ENCODE measurements at places on chromosomes 6 and 20.

DNA sequence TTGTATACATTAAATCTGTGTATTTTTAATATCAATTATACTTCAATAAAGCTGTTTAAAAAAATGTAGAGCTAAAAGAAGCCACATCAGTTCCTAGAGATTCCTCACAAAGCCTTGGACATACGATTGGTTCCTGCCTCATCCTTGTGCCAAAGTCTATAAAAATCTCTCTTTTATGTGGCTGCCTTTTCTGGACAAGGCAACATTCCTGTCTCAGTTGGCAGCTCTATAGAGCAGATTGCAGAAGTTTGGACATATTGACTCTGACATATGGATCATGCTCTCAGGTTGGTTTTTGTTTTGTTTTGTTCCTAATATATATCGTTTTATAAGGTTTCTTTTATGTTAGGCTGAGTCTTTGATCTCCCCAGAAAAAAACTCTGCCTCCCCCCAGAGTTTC lies 148.9 kb downstream of the MAFB start:
- DNase-seq, result no peak

DNA sequence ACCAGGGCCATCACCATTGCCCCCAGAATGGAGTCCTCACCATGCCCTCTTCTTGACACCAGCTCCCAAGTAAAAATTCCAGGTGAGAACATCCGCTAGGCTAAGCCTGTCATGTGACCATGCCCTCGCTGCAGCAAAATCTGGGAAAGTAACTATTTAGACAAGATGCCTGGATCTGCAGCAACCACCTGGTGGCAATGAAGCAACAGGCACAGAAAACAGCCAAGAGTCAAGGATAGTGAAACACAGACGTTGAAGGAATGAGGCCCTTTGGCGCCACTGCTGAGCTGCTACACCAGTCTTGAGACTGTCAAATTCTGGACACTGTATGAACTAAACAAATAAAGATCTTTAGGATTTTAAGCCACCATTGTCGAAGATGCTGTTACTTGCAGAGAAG lies 30.1 kb upstream of the TGM6 start:
- DNase-seq, result no peak

- DNase-seq, result no peak
These were observed 44.2 kb downstream of the CHD6 start for GRCh38 chr20:41573955-41574354.

DNA sequence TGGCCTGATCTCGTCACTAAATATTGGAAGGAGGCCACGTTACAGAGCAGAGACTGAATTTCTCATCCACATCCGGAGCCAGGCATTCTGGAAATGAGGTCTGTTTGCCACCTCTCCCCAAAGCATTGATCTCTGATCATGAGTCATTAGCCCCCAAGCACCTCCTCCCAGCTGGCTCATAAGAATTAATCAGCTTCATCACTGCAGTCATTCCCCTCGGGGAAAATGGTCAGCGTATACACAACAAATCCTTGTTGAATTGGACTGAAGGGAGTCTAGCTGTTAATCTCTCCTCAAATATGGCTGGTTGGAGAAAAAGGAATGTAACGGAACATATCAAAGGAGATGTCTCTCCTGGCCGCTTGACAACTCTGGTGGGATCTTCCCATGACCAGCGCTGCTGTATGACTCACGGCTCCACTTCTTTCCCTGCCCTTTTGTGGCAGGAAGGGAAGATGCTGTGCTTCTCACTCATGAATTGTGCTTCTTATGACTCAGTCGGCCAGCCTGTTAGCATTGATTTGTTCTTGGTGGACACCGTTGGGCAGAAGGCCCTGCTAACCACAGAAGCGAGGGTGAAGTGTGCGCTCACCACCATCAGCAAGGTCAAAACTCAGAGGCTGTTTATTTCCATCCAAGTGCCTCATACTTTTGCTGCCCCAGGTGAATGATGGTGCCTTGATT lies 76.7 kb downstream of the RNF182 start:
- DNase-seq, result peak; percentile 98

- DNase-seq, result no peak
These were observed 37.4 kb upstream of the HDAC2 start for GRCh38 chr6:114008331-114008730.

DNA sequence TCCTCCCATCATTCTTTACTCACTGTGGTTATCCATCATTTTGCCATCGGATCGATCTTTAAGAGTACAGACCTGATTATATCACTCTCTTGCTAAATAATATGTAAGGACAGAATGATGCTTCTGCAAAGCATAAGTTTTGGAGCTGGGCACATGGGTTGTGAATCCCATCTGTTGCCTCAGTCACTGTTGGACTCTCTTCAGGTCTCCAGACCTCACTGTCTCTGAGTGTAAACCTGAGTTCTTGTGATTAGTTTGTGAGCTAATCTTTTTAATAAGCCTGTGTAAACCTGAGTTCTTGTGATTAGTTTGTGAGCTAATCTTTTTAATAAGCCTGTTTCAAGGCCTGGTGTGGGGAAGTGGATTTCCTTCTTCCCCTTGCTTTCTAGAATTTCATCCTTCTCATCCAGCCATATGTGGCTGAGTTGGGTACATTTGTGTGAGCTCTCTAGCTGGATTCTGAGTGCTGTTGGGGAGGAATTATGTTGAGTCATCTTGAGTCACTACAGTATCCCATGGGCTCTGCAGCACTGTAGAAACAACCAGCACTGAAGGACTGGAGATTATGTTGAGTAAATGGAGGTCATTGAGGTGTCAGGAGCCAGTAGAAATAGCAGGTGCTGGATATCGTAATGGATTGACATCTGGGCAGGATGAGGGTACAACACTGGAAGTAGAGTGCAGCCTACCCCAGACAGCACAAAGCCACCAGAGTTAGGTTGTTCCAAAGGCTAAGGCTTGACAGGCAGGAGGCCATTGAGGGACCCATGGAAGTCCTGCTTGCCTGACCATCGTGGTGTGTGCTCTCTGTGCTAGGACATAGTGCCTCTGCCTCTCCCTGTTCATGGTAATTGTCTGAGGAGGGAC lies 52.4 kb downstream of the SCAND1 start:
- peak; percentile 53 for DNase-seq

- DNase-seq, result no peak
These were observed 99.9 kb downstream of the TCP11 start for GRCh38 chr6:35041086-35041861.

DNA sequence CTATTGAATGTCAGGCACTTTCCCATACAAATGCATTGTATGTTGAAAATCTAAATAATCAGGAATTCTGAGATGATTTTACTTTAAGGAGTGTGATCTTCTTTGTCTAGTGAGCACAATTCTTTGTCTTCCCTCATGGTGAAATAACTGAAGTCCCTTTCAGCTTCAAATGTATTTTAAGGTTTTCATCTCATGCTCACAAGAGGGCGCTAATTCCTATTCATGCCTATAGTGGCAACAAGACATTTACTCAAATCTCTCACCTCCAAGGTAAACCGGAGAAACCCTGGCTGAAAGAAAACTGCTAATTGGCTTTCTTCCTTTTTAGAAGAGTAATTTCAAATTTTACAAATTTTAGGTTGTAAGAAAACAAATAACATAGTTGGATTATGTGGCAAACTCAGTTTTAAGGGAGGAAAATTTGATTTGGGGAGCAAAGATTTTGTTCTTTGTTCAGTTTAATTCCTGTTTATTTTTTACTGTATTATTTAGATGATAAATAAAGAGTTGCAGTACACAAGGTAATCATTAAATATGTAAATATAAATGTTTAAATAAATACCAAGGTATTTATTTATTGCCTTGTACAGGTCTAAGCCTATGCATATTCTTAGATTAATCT lies 69.1 kb downstream of the SLC35F1 start:
- peak; percentile 37 for DNase-seq

GRCh38 chr6:151209071-151209831 lies 30.5 kb upstream of the AKAP12 start:
- no peak for DNase-seq

- no peak for DNase-seq
These were observed 24.0 kb downstream of the CYP24A1 start for GRCh38 chr20:54149765-54150264.

- no peak for DNase-seq
These were observed 13.8 kb upstream of the GTF3C6 start for GRCh38 chr6:110944681-110945151.

- DNase-seq, result peak; percentile 13
These were observed 57.6 kb downstream of the MEP1A start for GRCh38 chr6:46850792-46851191.

GRCh38 chr6:34938268-34938667 lies 49.2 kb downstream of the ANKS1A start:
- DNase-seq, result no peak

DNA sequence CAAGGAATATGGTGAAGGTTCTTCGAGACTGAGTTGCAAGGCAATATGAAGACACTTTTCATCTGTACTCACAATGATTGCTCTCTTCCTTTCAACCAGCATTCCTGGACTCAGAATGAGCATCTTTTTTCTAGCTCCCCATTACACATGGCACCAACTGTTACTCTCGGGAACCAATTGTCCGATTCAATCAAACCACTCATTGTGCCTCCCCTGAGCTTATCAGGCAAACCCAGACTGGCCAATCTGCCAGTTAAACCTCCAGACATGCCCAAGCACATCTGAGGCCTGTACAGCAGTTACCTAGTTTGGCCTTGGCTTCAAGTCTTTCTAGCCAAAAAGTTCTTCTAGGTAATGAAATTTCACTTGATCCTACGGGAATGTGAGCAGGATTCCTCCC lies 164.1 kb downstream of the ID4 start:
- no peak for DNase-seq

DNA sequence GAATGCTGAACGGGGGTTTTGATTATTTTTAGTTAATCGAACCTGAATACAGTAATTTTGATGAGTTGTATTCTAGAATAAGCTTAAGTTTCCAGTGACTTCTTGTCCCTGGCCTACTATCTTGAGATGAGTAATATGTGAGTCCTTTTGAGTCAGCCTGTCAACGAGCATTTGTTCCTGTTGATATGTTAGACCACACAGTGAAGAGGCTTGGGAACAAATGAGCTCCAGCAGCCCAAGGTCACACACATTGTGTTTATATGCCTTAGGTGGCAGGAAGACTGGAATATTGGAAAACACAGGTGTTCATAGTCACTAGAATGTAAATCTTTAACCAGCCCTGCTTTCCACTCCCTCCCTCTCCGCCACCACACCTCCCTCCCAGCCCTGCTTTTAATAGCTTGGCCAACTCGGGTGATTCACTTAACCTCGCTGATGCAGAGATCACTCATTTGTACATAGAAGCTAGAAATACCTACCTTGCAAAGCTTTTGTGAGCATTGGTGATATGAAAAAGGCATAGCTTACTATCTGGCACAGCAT lies 9.1 kb downstream of the SMPDL3A start:
- DNase-seq, result peak; percentile 36

DNA sequence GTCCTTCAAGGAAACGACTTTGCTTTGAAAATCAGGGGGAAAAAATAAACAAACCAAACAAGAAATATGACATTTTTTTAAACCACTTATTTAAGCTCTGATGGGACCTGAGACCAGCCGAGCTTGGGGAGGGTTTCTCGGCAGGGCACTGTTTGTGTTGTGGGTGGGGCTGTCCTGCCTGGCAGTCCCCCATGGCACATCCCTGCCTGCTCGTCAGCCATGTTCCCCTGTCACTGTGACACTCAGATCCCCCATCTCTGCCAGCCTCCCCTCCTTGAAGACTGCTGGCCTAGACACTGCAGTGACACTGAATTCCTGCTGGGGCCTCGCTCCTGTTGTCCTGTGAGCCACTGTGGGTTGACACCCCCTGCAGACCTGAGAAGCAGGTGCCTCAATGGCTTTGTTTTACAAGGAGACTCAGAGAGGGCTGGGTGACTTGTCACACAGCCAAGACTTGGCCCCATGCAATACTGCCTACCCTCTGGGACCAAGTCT lies 95.1 kb upstream of the PTPN1 start:
- DNase-seq, result no peak

GRCh38 chr6:94636780-94637385 lies 940.5 kb upstream of the MANEA start:
- DNase-seq, result peak; percentile 1

- DNase-seq, result no peak
These were observed 235.7 kb downstream of the MYLK4 start for GRCh38 chr6:2514965-2515543.
